ENCODE measurements at places on chromosomes 7 and 10.

- no peak for DNase-seq
Measured at GRCh38 chr10:3199488-3199887, 26.9 kb upstream of the PITRM1 start.

GRCh38 chr10:103814626-103815370 lies 40.6 kb downstream of the SH3PXD2A start:
- DNase-seq, result no peak

DNA sequence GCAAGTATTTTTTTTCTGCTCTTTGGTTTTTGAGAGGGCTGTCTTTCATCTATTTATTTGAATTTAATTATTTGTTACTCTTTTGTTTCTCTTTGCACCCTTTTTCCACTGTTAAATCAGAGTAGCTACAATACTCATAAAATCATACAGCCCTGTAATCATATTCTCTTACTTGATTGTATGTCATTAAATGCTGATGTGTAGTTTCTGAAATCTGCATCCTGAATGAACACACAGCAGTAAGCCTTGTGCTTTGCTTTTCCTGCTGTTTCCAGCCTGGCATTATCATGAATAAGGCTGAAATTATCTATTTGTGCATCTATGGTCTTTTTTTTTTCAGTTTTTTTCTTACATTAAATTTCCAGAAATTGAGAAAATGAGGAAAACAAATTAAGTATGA lies 4.1 kb downstream of the LRRC18 start:
- DNase-seq, result no peak

DNA sequence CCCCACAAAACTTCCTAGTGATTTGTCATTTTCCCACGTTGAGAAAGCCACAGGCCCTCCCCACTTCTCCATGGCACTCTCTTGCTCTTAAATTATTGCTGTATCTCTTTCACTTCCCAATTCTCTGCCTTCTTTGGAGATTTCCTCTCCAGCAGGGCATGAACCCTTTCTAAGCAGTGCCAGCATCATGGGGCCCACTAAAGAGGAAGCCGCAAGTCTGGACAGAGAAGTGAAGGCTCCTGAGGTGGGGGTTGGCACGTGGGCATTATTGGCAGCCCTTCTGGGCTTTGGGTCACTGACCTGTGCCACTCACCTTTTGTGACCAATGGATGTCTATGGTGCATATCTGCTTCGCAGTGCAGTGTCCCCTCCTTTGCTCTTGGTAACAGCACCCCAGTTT lies 97.7 kb upstream of the TCF7L2 start:
- no peak for DNase-seq

GRCh38 chr7:150372271-150373048 lies 3.8 kb downstream of the REPIN1 start:
- no peak for DNase-seq

- DNase-seq, result no peak
Measured at GRCh38 chr7:103902917-103903316, 86.5 kb downstream of the RELN start.

- no peak for DNase-seq
Measured at GRCh38 chr10:76309741-76310587, 878.5 kb downstream of the LRMDA start.

DNA sequence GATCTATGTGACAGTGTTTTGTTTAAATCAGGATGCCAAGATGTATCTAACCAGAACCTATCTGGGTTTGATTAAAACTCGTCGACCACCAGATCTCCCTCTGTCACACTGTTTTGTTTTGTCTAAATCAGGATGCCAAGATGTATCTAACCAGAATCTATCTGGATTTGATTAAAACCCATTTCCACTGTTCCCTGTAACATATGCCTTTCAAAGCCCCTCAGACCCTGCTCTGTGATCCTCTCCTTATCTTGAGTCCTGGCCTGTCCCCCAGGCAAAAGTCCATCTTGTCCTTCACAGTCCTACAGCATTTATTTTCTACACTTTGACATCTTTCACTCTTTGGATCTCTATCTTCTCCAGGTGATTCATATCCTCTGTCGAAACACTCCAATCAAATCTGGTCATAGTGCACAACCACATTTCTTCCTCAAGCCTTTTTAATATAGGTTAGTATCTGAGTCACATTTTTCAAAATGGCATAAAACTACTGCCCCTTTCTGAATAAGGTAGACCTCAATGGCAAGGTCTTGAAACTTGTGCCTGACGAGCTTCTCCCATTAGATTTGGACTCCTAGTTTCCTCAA lies 32.5 kb downstream of the ERLIN1 start:
- no peak for DNase-seq

GRCh38 chr10:17588420-17588819 lies 28.8 kb downstream of the HACD1 start:
- no peak for DNase-seq

DNA sequence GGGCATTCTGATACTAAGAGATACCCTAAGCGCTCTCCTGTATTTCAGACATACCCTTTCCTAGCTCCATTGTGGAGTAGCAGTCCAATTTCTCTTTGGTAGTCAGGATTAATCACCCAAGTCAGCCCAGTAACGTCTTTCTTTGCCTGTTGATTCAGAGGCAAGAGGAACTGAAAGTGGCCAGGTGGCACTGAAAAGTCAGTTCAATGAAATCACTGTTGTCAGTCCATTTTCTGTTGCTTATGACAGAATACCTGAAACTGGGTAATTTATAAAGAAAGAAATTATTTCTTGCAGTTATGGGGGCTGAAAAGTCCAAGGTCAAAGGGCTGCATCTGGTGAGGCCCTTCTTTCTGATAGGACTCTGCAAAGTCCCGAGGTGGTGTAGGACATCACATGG lies 40.2 kb downstream of the ANKRD61 start:
- DNase-seq, result no peak
